ENCODE measurements at places on chromosomes 4 and X.
A peak's percentile ranks its signal among the peaks of the same experiment; 100 is the strongest.

GRCh38 chr4:157888281-157888680 is 284.5 kb downstream of the GASK1B start:
- no peak for DNase-seq

- DNase-seq = no peak
These were observed 280.6 kb downstream of the FSTL5 start for GRCh38 chr4:161883157-161883556.

DNA sequence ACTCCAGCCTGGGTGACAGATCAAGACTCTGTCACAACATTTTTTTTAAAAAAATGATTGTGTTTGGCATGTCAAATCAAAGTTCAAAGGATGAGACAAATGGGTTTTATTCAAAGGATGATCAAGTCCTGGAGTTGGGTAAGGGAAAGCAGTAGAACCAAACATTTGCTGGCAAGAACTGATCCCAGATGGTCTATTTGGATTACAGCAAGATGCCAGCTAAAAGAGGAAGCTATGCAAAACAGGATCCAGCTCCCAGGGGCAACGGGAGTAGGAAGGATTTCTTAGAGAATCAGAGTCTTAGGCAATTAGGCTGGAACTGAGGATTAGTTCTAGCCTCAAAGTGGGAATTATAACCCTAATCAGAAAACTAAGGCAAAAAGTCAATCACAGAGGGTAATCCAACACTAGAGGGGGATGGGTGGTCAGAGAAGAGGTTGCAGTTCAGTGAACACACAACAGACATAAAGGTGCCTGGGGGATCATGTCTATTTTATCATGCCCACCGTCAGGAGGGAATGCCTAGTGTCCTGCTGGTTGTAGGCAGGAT is 133.0 kb upstream of the PLS3 start:
- DNase-seq = no peak

GRCh38 chr4:55854129-55854528 is 681 bp downstream of the EXOC1 start:
- no peak for DNase-seq

- no peak for DNase-seq
These were observed 70.5 kb downstream of the GRIA2 start for GRCh38 chr4:157291071-157291470.

- DNase-seq = no peak
These were observed 1.6 kb upstream of the GIMD1 start for GRCh38 chr4:106370214-106370613.

- DNase-seq = no peak
These were observed 763.8 kb upstream of the AADAT start for GRCh38 chr4:170853422-170854021.

DNA sequence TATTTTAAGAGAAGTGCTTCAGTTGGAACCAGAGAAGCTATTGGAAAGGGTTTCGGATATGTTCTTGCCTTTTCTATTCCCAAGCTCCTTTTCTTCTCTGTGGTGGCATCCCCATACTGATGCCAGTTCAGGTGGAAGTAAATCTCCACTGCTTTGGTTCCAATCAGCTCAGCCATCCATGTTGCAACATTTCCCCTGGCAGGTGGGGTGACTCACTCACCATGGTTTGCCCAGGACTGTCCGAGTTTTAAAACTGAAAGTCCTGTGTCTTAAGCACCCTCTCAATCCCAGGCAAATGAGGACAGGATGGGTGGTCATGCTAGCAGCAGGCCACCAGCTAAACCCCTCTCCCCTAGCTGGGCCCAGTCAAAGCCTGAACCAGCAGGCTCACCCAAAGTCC is 15.1 kb downstream of the RAI2 start:
- DNase-seq = no peak

DNA sequence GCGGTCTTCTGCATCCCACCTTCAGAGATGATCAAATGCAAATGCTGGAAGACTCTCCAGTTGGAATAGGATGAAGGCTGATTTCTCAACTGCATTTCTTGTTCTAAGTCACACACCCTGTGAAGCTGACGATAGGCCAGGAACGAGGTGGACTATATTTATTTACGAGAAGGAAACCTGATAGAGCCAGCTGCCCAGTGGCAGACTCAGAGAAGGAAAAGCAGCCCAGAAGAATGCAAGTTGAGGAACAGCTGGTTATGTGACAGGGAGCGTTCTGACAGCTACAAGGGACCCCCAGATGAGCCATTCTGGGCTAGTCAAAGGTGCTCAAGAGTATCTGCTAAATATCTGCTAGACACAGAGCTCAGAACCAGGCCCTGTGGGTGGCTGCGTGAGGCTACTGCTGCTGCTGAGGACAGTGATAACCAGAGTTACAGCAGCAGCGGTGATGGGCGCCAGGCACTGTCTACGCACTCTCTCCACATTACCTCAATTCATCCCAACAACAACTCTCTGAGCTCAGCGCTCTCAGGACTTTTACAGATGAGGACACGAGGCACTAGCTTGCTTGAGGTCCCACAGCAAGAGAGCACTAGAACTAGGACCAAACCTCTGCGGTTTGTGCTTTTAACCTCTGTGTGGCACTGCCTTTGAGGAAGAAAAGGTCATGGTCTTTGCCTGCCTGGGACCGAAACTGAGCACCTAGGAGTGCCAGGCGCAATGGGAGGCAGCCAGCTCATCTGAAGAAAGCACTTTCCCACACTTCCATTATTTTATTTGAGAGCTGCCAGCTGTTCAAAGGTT is 69.0 kb downstream of the GATB start:
- no peak for DNase-seq

DNA sequence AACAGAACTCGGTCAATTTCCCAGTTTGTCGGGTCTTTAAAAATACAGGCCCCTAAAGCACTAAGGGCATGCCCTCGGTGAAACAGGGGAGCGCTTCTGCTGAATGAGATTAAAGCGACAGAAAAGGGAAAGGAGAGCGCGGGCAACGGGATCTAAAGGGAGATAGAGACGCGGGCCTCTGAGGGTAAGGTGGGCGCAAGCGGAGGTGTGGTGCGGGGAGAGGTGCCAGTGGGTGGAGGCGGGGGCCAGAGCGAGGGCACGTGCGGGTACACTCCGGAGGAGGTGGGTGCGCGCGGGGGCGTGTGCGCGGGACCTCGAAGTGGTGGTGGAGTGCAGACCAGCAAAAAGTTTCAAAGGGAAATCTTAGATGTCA is 787 bp upstream of the TET2 start:
- DNase-seq = peak; percentile 11

DNA sequence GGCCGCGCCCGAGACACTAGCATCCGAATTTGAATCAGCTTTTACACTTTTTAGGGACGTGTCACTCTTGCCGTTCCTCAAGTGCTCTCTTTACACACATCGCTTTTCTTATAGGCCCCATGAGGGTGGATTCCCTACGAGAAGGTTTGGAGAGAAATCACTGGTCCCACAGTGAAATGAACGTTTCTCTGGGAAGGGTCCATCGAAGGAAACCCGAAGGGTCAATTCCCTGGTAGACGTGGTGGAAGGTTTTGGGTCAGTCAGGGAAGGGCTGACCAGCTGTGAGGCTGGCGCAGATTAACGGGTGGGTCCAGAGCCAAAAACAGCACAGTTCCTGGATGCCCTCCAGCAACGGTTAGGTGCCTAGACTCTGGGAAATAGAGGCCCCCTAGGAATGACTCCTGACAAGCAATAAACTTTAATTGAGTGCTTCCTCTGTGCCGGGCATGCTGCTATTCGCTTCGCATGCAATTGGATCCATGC is 35.9 kb downstream of the ETDC start:
- DNase-seq = no peak

GRCh38 chrX:140432346-140433175 is 72.3 kb downstream of the SOX3 start:
- DNase-seq = no peak

- no peak for DNase-seq
These were observed 47.6 kb downstream of the USP38 start for GRCh38 chr4:143232277-143232676.

DNA sequence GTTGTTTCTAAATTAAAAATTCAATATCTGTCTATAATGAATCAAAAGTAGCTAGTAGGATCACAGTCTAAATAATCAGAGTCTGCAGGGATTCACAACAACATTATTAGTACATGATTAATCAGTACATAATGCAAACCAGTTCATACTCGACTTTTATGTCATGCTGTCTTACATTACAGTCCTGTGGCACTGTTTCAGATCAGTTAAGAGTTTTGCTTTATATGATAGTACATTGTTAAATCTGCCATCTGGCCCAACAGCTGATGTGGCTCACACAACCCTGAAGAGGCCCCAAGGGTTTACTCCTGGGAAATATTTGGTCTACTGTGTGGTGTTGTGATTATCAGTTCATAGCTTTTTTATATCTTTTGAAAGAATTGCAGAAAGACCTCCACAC is 247.1 kb upstream of the ETNPPL start:
- DNase-seq = no peak

GRCh38 chr4:14848229-14848628 is 154.1 kb upstream of the CPEB2 start:
- DNase-seq = no peak

DNA sequence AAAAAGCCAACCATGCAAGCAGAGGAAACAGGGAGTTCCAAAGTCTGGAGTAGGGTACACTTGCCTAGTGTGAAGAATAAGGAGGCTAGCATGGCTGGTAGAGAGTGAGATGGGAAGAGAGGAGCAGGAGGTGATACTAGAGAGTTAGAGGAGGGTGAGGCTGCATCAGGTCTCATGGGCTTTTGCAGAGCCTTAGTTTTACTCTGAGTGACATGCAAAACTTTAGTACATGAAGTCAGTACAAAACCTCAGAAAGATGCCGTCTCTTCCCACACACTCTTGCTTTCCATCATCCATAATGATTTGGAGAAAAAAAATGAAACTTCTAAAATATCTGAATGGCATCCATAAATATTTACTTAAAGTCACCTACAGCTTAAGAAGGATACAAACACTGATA is 5.0 kb downstream of the OPRPN start:
- no peak for DNase-seq

DNA sequence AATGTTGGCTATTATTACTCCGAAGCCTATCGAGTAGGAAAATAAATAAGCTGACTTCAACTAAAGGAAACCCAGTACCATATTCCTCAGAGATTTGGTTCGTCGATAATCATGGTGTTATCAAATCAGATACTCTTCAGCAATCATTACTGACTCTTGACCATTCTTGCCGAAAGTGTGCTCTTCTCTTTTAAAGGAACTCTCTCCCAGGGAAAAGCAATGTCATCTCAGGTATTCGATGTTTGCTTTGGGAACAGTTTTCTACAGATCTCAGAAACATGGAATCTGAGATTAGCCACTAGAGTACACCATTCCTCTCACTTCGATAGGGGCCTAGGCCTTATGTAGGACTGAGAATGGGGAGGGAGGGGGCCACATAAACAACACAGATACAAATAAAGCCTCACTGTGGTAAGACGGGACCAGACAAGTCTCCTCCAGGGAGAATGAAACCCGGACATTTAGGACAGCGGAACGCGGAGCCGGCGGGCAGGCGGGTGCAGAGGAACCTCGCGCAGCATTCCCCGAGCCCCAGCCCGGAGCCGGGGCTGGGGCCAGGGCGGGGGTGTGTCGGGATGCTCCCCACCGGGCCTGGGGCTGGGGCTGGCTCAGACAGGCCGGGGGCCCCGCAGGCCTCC is 581 bp downstream of the DNAJB14 start:
- DNase-seq = no peak

DNA sequence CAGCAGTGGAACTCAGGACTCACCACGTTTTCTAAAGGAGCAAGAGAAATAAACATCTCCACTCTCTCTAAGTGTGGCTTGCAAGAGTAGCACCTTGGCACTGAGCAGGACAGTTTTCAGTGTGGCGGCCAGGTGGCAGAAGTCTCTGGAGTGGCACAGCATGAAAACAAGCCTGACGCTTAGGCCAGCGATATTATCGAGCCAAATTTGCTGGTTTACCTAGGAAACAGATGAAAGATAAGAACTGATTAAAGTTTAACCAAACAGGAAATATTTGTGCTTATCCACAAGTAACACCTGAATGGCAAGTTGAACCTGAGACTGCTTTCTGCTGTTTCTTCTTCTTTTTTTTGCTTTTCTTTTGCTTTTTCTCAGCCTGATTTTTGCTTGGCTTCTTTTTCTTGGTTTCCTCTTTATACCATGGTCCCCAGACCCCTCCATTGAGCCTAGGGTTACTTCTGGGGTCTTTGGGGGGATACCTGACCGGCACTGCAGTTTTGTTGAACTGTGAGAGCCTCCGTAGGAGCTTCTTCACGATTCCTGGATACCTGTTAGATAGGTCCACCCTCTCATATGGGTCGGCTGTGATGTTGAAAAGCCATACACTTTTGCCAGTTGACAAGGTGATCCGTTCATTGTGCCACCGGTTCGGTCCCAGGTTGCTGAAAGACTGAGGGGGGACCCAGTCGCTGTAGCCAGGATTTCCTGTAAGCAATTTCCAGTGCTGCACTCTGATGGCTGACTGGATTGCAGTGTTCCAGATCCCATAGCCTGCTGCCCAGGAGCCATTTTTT is 77.3 kb downstream of the ARSJ start:
- peak; percentile 42 for DNase-seq

DNA sequence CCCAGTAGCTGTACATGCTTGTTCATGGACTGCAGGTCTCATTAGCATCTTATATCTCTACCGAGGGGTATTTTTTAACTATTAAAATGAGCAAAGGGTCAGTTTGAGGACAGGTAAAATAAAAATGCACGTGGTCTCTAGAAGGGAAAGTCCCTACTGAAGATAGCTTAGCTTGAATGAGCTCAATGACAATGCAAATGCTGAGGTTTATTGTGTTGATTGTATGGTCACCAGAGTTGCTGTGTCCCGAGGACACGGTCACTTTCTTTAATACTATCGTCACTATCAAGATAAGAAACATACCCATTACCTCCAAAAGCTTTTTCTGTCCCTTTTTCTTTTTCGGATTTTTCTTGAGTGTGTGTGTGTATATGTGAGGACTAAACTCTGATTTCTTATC is 250.5 kb upstream of the PRKX start:
- no peak for DNase-seq

DNA sequence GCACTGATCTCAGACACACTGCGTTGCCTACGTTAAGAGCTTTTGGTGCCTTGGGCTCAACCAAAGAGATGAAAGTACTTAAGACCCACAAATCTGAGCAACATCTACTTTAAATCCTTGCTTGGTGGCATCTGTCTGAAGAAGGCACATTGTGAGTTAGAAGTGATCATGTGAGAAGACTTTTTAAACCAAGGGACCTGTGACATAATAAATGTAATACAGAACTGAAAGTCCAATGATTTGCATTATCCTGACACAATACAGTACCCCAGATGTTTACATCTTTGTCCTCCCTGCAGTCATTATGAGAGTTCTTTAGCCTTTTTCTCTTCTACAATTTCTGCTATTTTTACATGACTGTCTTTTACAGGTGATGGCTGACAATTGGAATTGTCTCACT is 96.7 kb upstream of the FTHL17 start:
- DNase-seq = no peak

- no peak for DNase-seq
These were observed 990.2 kb downstream of the STPG2 start for GRCh38 chr4:97153042-97153441.

DNA sequence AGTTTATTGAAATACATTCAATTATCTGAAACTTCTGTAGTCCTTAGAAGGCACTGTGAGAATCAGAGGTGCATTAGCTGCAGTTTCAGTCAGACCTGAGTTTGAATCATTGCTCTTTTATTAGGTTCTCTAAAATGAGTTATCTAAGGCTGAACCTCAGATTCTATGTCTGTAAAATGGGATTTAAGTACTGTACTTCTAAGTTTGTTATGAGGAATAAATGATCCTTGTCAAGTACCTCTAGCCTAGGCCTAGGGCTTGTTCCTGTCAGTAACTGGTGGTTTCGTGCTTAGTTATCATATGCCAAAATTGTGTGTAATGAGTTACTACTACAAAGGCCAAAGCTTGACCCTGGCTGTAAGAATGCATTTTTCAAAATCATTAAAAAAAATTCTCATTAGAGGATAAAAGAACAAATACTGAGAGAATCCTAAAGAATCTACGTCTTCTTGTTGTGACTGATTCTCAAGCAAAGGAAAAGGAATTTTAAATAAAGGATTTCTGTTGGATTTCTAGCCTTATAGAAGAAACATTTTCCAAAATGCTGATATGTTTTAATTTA is 65.8 kb downstream of the SLIT2 start:
- no peak for DNase-seq
